ENCODE measurements at places on chromosomes 2 and 18. TPM values are rescaled to one million over a fixed set of nuclear protein-coding genes. Genes with fewer than 3 reads are reported as not detected.

DNA sequence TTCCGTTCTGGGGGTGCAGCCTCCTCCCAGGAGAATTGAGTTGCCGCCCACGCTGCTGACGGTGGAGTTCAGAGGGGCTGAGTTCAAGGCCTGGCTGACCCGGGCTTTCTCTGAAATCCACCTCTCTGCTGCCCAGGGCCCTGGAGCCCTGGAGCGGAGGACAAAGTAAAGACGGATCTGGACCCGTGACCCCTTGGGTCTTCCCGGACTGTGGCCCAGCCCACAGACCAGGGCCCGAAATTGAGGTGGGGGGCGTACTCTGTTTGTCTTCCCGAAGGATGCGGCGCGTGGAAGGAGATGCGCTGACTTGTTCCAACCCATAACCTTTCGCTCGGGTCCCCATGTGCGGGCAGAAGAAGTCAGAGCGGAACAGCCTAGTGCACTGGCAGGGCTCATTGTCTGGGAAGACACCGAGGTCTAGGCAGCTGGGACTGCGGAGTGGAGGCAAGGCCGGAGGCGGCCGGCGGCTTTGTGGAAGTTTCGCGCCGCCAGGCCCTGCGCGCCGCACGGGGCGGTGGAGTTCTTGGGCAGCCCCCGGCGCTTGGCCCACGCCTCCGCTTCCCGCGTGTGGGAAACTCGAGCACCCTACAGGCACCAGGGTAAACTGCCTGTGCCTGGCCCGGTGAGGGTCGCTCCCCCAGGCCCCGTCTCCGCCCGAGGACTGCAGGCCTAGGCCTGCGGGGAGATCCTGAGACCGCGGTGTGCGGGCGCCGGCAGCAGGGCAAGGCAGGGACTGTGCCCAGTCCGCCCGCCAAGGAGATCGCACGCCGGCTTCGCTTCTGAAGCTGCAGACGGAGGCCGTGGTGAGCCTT, 9.8 kb downstream of the POU3F3 start:
- no peak for DNase-seq

CFAP65 gene
- total RNA-seq: 1.1 TPM

- DNase-seq: no peak
Measured at GRCh38 chr2:2238726-2239269, 92.3 kb downstream of the MYT1L start.

- DNase-seq: no peak
Measured at GRCh38 chr2:124121760-124122275, 96.7 kb downstream of the CNTNAP5 start.

- no peak for DNase-seq
Measured at GRCh38 chr2:172736424-172737174, 954 bp downstream of the RAPGEF4 start.

DNA sequence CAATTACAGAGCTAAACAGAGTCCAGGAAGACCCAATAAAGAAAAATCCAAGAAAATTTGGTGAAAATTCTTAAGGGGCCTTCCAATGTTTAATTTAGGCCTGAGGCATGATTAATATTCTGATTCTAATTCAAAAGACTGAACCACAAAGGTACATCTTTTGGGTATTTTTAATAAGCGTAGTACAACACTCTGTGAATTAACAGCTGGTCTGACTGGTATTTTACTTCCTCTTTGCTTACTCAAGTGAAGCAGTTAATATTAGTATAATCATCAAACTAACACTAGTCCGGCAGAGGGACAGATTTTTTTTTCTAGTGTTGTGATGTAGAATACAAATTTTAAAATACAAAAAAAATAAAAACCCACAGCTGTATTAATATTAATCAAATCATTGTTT, 652.9 kb downstream of the NR4A2 start:
- DNase-seq: no peak

FAP gene
- 0.14 TPM for total RNA-seq

ACADL gene
- 0.51 TPM for total RNA-seq
